ENCODE measurements at places on chromosomes 11 and 22. TPM values are rescaled to one million over a fixed set of nuclear protein-coding genes. Genes with fewer than 3 reads are reported as not detected.

The YPEL4 gene
- total RNA-seq = 1.1 TPM

GRCh38 chr11:2320568-2321310 is 18.9 kb downstream of the TSPAN32 start:
- no peak for DNase-seq

GRCh38 chr22:49887702-49888101 is 30.5 kb downstream of the ALG12 start:
- DNase-seq = peak; percentile 19

DNA sequence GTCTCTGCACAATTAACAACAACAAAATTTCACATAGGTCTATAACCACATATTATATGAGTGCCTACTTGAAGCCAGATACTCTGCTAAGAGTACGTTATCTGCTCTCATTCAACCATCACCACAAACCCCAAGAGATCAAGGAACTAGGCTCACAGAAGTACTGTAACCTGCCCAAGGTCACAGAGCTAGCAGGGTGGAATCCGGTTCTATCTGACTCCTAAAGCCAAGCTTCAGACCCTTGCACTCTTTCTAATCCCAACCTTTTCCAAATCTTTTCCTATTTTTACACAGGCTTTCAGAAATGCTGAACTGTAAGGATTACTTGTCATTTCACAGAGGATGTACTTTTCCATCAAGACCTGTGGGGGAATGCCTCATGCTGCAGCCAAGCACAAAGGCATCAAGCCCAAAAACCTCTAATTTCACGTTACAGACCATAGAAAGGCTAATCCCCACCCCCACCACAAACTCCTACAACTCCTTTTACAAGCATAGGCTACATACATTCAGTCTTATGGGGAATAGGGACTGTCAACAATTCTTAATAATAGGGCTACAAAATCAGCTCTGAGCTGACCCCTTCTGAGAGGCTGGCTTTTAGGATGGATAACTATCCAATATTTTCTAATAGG is 927 bp downstream of the PRCP start:
- peak; percentile 20 for DNase-seq

- no peak for DNase-seq
Measured at GRCh38 chr11:70601861-70602538, 203.7 kb downstream of the CTTN start.

DNA sequence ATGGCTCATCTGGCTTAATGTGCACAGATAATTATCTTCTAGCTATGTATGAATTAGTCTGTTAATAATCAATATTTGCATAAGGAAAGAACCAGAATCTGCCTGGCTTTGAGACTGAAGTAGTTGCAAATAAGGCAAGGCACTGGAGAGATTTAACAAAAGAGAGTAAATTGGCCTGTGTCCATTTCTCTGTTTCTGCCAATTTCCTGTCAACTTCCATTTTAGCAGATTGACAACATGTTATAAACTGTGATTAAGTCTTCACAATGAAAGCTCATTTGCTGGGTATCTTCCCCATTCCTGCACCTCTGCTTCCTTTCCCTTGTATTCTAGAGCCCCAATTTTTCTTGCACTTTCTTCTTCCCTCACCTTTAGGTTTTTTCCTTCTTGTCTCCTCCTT is 5.3 kb upstream of the TMEM123 start:
- peak; percentile 43 for DNase-seq

- peak; percentile 98 for DNase-seq
Measured at GRCh38 chr22:21938071-21938822, 14.4 kb downstream of the PPM1F start.

Measured in tongue (tissue), 3 donors.